ENCODE measurements at places on chromosomes 2 and 18.
A peak's percentile ranks its signal among the peaks of the same experiment; 100 is the strongest.

- DNase-seq, result no peak
Measured at GRCh38 chr2:1499033-1499795, 86.0 kb downstream of the TPO start.

DNA sequence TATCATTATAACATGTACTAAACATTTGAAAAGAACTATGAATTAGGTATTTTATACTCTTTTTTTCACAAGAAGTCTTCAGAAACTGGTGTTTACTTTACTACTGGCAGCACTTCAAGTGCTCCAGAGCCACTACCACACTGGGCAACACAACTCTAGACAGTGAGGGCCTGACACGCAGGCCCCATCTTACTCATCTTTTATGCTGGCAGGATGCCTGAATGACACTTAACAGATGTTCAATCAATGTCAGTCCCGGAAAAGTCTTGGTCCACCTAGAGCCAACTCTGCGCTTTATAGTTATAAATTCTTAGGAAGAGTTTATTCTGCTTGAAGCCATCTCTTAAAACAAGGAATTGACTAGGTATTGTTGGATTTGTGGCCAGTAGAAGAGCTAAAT is 8.7 kb upstream of the WIPF1 start:
- peak; percentile 95 for DNase-seq

- no peak for DNase-seq
Measured at GRCh38 chr2:4110273-4110672, 406.9 kb downstream of the DCDC2C start.

DNA sequence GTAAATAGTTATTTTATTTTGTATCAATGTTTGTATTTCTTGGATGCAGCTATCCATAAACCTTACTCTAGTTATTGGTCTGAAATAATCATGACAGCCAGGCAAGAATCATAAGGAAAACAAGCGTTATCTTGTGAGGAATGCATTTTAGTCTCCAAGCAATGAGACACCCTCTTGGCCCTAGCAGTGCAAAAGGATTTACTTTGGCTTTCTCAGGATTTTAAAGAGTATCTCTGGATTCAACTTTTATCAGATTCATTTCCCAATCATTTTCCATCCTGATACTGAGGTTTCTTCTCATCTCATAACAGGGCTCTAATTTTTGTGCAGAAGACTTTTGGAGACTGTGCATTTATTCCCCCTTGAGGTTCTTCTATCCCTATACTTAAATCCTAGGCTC is 480.8 kb downstream of the TMX3 start:
- no peak for DNase-seq

- no peak for DNase-seq
Measured at GRCh38 chr2:240848900-240849680, 19.5 kb upstream of the AGXT start.

- DNase-seq, result no peak
Measured at GRCh38 chr2:23617811-23618215, 232.8 kb downstream of the KLHL29 start.

- DNase-seq, result peak; percentile 93
Measured at GRCh38 chr2:177245010-177245422, 19.5 kb downstream of the NFE2L2 start.

- DNase-seq, result peak; percentile 45
Measured at GRCh38 chr2:40087434-40087833, 308.4 kb upstream of the THUMPD2 start.

- no peak for DNase-seq
Measured at GRCh38 chr18:62285281-62285680, 39.8 kb upstream of the TNFRSF11A start.

Measured in GM23248 (cell line).